Vagina (tissue), 2 donors: ENCODE measurements at places on chromosomes 1 and 21.

GRCh38 chr1:55685560-55685959 lies 470.4 kb upstream of the USP24 start:
- no peak for DNase-seq

DNA sequence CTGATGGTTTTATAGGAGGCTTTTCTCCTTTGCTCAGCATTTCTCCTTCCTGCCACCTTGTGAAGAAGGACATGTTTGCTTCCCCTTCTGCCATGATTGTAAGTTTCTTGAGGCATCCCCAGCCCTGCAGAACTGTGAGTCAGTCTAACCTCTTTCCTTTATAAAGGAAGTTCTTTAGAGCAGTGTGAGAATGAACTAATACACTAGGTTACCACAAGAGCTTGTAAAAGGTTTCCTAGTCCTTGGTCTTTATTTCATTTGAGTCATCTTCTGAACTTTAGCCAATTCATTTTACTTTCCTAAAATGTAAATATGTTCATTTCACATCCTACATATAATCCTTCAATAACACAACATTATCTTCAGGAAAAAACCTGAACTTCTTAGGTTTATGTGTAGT lies 365.3 kb downstream of the HHIPL2 start:
- no peak for DNase-seq

DNA sequence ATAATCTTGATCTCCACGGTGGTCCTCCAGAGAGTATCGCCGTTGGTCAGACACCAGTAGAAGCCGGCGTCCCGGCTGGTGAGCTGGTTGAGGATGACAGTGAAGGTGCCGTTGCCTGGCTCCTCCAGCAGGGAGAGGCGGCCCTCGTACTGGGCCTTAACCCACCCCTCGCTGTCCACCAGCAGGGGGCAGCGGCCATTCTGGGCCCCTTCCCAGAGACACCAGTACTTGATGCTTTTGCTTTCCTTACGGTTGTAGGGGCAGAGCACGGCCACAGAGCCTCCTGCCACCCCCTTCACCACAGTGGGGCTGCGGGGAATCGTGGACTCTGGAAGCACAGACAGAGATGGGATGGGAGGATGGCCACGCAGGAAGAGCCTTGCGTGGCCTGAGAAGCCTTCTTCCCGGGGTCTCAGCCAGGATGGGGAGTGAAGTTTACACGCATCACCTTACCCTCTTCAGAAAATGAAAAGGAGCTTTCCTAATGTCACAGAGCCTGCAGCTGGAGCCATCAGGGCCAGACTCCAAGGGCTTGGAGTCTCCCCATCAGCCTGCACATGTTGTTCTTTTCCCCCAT lies 10.7 kb downstream of the PIGR start:
- no peak for DNase-seq

DNA sequence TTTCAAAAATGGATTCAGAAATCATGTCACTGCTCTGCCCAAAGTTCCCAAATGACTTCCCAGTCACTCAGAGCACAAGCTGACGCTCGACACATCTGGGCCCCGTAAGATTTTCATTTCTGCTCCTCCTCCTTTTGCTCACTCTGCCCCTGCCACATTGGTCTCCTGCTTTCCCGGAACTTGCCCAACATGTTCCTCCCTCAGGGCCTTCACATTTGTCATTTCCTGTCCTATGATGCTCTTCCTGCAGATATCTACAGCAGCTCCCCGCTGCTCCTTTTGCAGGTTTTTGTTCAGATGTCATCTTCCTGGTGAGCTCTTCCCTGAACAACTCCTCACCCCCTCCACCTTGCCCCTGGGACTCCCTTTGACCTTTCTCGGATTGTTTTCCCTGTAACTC lies 58.5 kb upstream of the IVNS1ABP start:
- no peak for DNase-seq

- no peak for DNase-seq
These were observed 1148.8 kb upstream of the ADGRL4 start for GRCh38 chr1:80155371-80155770.

GRCh38 chr1:172905452-172905851 lies 145.3 kb downstream of the TNFSF18 start:
- no peak for DNase-seq

DNA sequence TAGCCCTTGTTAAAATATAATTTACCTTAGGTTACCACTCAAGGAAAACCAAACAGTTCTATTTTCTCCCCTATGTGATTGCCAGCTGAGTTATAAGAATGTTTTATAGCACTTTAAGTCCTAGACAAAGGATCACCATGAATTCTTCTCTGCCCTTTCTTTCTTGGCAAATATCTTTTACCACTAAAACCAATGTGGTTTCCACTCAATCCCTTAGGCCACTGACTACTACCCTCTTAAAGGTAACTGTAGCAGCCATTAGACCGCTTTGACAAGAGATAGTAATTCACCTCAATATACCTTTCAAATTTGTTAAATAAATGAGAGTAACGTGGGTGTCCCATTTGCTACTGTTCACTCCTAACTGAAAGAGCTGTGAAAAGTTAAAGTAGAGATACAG lies 307.9 kb upstream of the PRMT6 start:
- DNase-seq: no peak

DNA sequence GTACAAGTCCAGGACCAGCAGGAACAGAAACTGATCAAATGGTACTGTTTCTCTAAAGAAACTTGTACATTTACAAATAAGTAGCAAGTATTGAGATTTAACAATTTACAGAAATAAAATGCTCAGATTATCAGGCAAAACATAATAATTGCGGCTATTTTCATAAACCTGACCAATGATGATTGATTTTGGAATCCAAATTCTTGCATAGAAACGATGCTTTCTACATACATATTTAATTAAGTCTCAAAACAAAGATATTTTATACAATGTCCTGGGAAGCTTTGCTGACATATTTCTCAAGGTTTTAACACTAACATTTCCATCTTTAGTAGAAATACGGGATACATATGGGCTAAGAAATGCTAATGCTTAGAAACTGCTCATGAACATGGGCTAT lies 157.1 kb downstream of the VAV3 start:
- no peak for DNase-seq

DNA sequence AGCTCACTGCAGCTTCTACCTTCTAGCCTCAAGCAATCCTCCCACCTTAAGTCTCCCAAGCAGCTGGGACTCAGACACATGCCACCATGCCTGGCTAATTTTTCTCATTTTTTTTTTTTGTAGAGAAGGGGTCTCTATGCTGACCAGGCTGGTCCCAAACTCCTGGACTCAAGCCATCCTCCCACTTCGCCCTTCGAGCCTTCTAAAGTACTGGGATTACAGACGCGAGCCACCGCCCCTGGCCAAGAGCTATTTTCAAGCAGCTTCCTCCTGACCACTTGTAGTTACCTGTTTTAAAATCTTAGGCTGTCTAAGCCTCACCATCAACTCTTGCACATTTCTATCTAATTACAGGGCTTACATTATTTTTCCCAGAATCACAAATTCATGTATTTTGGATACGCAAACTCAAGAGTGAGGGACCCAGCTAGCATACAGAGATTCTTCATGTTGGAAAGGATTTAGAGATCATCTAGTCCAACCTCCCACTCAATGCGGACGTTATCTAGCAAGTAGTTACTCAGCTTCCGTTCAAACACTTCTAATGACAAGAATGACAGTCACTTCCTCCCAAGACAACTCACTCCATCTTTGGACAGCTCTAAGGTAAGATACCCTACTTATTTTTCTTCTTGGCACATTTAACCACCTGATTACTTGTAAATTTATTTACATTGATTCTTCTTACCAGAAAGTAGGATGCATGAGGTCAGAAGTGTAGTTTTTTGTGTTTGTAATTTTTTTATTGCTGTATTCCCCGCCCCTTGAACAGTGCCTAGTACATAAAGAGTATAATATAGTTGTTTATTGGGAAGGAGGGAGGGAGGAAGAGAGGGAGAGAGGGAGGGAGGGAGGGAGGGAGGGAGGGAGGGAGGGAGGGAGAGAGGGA lies 65.4 kb downstream of the LUZP1 start:
- DNase-seq: no peak

DNA sequence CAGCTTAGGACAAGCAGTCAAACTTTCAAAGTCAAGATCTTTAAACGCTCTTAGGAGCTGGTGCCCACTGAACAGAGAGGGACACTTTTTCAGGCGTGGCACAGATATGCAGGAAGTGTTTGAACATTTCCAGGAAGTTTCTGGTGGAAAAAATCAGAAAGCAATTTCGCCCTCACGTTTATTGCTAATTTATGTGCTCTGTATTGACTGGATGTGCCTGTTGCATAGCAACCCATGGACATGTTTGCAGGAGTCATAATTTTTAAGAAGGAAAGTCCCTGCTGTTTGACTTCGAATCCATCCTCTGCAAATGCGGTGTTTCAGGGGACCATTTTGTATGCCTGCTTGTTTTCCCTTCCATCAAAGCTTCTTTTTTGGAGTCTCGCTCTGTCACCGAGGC lies 239.9 kb upstream of the IRF2BP2 start:
- no peak for DNase-seq

DNA sequence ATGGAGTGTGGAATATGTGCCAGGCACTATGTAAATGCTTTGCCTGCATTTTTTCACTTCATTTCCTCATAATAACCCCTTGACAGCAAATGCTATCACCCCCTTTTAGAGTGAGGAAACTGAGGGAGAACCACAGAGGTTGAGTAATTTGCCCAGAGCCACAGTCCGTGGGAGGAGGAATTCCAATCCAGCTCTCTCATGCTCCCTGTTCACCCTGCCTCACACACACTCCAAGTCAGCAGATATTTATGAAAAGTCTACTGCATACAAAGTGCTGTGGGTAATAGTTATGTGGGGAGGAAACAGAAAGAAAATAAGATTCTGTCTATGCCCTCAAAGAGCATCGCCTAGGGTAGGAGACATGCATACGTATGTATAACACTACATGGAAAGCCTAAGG lies 30.9 kb upstream of the RBM15 start:
- no peak for DNase-seq

GRCh38 chr1:20472860-20473711 lies 12.9 kb downstream of the CAMK2N1 start:
- no peak for DNase-seq

DNA sequence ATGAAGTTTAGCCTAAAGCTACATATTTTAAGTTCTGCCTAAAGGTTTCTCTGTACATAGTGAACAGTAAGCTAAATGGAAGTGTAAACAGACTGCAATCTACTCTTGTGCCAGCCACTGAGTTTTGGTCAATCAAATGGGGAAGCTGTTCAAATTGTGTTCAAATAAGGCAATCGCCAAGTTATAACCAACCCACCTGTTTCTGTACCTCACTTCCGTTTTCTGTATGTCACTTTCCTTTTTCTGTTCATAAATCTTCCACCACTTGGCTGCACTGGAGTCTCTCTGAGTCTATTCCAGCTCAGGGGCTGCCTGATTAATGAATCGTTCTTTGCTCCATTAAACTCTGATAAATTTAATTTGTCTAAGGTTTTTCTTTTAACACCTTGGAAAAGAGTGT lies 10.8 kb upstream of the THEM4 start:
- DNase-seq: no peak

GRCh38 chr1:63343922-63344321 lies 21.6 kb downstream of the FOXD3 start:
- DNase-seq: no peak

- no peak for DNase-seq
These were observed 31.0 kb downstream of the TMCC2 start for GRCh38 chr1:205258719-205259118.

GRCh38 chr1:14826172-14826636 lies 227.7 kb downstream of the KAZN start:
- DNase-seq: no peak

- DNase-seq: no peak
These were observed 4.3 kb downstream of the S100A10 start for GRCh38 chr1:151989211-151989862.

DNA sequence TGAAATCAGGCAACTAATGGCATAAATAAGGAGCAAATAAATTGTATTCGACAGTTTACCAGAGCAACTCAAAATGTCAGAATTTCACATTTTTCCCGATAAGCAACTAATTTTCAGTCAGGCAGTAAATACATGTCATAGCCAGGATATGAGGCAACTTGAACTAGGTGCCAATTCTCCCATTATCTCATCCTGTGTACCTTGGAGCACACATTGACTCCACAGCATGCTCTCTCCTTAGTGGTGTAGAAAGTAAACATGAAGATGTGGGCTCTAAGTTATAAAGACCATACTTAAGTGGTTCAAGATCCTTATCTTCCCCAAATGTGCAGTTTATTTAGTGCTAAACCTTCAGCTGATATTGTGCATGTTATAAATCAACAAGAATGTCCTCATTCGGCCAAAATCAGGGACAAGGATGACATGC lies 197.8 kb downstream of the VAV3 start:
- DNase-seq: no peak

GRCh38 chr1:201678264-201679101 lies 139.6 kb downstream of the NAV1 start:
- no peak for DNase-seq

GRCh38 chr1:204408074-204408507 lies 3.5 kb downstream of the PPP1R15B start:
- no peak for DNase-seq

DNA sequence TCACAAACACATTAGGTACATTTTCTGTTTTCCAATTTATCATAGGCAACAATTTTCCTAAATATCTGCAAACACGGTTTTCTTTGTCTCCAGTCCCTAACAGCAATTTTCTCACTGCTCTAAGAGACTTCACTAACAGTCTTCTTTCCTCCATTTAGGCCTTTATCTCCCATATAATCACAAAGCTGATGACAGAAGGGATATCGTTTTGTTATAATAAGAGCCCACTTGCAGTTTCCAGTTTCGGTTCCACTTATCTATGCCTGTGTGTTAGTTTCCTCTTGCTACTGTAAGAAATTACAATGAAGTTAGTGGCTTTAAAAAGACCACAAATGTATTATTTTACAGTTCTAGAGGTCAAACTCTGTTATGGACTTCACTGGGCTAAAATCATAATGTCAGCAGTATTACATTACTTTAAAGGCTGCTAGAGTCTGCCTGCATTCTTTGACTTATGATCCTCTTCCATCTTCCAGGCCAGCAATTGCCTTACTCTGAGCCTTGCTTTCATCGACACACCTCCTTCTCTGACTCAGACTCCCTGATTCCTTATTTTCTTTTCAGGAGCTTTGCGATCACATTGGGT lies 549.3 kb downstream of the NCAM2 start:
- DNase-seq: no peak

DNA sequence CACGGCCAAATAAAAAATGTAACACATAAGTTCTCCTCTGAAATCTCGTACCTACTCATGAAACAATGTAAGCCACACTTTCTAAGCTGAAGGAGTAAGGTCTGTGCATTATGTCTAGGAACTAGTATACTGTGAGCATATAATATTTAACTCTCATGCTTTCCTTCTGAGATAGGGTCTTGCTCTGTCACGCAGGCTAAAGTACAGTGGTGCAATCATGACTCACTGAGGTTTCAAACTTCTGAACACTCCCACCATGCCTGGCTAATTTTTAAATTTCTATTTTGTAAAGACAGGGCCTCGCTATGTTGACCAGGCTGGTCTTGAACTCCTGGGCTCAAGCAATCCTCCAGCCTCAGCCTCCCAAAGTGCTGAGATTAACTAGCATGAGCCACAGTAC lies 71.3 kb downstream of the AHCTF1 start:
- DNase-seq: no peak

- no peak for DNase-seq
These were observed 29.9 kb upstream of the EXO1 start for GRCh38 chr1:241817956-241818612.
